ENCODE measurements at places on chromosomes 1 and 21.
A peak's percentile ranks its signal among the peaks of the same experiment; 100 is the strongest.

- no peak for DNase-seq
Observed at GRCh38 chr21:45982758-45983648, 1.4 kb downstream of the COL6A1 start.

DNA sequence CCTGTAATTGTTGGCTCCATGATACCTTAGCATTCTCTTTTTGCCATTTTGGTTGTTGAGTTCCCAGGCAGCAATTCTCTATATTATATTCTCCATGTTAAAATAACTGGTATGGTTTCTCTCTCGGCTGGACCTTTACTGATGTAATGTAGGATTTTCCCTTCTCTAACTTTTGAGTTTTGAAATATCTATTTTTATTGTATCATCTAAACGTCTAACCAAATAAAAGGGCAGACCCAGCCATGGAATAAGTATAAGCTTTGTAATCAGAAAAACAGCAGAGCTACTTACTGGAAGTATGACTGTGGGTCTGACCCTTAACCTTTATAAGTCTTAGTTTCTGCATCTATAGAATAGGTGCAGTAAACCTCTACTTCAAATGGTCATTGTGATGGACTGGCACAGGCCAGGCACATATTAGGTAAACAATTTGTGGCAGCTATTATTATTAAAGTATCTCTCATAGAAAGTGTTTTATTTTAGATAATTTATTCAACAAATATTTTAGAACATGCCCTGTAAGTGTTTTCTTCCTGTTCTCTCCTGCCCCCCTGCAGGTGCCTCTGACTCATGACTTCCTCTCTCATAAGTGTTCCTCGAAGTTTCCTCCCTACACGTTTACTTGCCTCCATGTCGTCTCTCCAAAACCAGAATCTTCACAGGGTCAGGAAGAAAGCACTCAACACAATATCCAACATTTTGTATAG is 224.9 kb upstream of the FGGY start:
- DNase-seq: peak; percentile 19

GRCh38 chr1:243473227-243474135 is 217.6 kb downstream of the SDCCAG8 start:
- no peak for DNase-seq

DNA sequence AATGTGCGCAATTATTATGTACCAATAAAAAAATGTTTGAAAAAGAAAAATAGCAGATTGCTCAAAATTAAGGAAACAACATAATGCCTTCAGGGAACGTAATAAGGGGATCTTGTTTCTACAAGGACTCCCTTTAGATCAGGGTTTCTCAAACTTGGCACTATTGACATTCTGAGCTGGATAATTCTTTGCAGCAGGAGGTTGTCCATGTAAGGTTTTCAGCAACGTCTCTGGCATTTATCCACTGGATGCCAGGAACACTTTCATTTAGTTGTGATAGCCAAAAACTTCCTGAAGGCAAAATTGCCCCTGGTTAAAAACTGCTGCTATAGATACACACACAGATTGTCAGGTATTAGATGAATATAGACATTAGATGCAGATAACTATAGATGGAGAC is 666.7 kb upstream of the ADAMTS5 start:
- DNase-seq: no peak

DNA sequence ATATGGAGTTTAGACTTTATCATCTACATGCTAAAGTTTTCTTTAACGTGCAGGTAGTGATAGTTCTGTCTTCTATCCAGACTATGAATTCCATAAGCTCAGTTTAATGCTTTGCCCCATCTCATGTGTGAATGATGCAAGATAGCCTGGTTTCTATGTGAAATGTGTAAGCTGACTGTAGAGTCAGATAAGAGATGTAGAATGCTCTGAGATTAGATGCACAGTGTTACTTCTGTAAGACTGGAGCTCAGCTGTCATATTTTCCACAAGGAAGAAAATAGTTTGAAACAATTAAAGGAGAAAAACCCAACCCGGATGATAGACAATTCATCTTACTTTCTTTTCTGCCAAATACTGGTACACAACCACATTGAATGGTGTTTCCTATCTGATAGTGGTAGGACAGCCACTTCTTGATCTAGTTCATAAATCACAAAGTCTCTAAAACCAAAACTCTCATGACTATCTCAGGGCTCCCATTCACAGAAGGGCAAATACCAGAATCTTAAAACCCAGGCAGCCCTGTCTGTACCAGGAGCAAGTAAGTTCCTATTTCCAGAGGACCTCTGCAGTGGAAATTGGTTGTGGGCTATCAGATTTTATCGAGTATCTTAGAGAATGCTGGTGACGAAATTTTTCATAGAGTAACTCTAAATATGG is 50.6 kb downstream of the TBX15 start:
- DNase-seq: no peak

- DNase-seq: peak; percentile 52
Observed at GRCh38 chr1:26288311-26288941, 8.5 kb downstream of the SH3BGRL3 start.

DNA sequence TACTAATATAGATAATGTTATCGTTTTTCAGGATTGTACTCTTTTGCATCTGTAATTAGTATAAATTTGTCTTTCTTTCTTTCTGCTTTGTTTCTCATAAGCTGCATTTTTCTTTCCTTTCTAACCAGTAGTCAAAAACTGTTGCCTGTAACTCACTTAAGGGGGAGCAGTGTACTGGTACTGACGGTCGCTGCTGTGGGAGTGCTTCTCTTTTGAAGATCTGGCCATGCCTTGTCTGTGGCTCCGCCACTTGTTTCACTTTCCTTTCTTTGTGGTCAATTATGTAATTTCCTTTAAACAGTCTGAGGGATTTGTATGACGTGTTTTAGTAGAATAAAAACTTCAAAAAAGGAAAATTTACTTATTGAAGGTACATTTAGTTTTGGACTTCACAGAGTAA is 37.0 kb downstream of the MIA3 start:
- peak; percentile 90 for DNase-seq

GRCh38 chr1:168298446-168298845 is 17.8 kb downstream of the TBX19 start:
- no peak for DNase-seq

GRCh38 chr1:158793604-158794003 is 12.6 kb upstream of the OR6N2 start:
- peak; percentile 53 for DNase-seq

DNA sequence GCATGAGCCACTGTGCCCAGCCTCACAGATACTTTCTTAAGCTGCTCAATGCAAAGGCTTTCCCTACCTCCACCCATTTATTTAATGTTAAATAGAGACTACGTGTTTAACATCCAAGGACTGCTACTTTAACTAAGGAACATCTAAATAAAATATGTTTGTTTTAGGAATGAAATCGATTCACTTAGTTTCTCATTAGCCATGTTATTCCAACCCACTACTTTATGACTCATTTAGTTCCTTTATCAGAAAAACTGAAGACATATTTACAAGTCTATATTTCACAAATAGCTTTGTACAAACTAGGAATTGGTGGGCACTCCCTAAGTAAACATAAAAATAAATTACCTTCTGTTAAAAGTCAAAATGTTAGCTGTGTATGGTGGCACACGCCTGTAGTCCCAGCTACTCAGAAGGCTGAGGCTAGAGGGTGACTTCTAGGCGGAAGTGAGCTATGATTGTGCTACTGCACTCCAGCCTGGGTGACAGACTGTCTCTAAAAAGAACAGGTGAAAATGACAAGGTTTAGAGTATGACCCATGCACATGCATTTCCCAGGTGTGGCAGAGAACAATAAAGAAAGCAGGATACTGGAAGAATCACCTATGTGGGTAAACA is 39.9 kb upstream of the AK4 start:
- no peak for DNase-seq

DNA sequence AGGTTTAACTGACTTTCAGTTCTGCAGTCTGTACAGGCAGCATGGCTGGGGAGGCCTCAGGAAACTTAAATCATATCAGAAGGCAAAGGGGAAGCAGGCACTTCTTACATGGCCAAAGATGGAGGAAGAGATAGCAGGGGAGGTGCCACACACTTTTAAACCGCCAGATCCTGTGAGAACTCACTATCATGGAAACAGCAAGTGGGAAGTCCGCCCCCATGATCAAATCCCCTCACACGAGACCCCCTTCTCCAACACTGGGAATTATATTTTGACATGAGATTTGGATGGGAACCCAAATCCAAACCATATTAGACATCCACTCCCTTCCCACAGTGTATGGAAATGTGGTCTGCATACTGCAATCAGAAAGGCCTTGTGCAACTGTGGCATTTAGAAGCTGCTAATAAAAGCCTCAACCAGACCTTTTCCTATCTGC is 148.2 kb downstream of the FCRL5 start:
- no peak for DNase-seq

DNA sequence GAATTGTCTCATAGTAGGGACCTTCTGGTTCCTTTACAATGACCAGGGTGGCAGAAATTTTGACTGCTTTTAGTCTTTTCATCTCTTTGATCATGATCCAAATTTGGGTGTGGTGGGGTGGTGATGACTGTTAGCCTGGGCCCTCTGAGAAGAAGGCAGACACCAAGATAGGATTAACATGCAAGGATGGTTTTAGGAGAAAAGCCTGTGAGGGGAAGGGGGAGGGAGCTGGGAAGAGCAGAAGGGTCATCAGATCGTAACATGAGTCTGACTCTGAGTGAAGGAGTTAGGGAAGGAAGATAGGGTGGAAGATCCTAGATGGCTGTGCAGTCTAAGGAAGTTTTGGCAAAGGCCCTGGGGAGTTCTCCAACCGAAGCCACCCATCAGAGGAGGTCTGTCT is 28.5 kb upstream of the CAMSAP2 start:
- no peak for DNase-seq

DNA sequence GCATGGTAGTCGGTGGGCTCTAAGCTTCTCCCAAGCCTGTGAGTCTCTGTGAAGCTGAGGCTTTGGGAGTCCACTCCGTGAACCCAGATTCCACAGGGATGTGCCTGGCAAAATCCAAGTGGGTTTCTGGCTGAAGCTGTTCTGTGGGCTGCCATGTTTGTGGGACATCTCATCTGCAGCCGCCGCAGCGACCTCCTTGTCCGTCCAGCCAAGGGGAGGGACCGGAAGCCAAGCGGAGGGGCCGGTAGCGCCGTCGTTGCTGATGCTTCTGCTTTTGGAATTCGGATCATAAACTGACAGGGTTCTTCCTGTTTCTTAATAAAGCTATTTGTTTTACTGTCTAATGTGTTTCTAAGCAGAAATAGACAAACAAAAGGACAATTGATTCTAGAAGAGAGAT is 13.3 kb downstream of the KIF26B start:
- no peak for DNase-seq

DNA sequence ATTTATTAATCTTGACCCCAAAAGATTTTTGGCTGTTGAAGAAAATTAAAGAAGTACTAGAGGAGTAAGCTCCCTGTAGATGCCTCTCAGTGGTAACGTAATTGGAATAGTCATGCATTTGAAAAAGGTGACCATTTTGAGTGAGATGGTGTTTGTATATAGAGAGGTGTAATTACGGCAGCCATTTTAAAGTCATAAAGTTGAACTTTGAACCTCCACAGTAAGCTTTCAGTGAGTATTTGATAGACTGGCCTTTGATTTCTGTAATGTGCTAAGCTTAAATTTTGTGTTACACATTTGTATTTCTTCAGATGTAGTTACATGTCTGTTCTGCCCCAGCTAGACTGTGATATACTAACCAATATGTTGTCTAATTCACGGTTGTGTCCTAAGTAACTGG is 21.5 kb upstream of the TMCO2 start:
- DNase-seq: no peak

DNA sequence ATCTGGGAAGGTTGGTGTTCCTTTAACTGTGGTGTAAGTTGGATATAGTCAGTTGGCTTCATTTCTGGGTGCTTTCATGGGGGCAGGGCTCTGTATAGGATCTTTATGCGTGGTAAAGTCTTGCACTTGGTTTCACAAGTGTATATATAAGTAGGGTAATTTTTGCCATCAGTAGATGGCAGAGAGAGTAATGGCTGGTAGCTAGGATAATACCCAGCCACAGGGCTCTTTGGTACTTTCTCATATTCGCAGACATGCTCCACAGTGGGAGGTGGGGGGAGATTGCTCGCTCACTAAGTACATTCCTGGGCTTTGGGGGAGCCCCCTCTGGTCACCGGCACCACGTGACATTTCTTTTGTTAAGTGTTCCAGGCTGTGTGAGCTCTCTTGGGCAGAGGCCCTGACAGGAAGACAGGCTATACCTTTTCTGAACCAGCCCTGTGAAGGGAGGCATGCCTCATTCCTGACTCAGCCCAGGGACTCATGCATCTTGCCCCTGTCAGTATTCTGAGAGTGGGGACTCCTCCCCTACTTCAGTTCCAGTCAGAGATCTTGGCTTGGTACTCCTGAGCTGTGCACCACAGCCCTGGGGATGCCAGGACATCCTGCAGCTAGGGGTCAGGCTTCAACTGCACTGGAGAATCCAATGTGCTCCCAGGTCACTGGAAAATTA is 37.6 kb downstream of the FCRL2 start:
- no peak for DNase-seq
